Activated CD4-positive, alpha-beta T cell treated with anti-CD3 and anti-CD28 coated beads, Interleukin-2, amount 50 U/mL, for 24 hours (primary cell): ENCODE measurements at places on chromosomes 16 and 17.
A peak's percentile ranks its signal among the peaks of the same experiment; 100 is the strongest.

DNA sequence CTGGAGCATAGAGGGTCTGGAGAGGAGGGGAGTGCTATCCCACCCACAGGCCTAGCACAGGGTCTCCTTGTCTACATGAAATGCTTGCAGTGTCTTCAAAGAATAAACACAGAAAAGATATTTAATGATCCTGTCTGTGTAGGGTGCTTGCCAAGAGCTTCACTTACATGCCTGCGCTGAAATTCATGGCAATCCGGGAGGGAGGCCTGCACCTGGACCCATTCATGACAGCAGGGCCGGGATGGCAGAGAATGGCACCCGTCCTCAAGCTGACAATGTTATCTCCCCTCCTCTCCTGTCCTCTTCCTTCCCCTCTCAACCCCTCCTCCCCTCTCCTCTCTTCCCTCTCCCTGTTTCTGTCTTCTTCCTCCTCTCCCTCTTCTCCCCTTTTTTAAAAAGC lies 2.1 kb downstream of the ADGRG3 start:
- DNase-seq: no peak

- no peak for DNase-seq
These were observed 18.3 kb downstream of the BCAS3 start for GRCh38 chr17:60695960-60696359.

- peak; percentile 64 for DNase-seq
These were observed 26.4 kb downstream of the USP10 start for GRCh38 chr16:84726079-84726668.

- DNase-seq: peak; percentile 46
These were observed 215.2 kb downstream of the ZFHX3 start for GRCh38 chr16:72832621-72833248.

DNA sequence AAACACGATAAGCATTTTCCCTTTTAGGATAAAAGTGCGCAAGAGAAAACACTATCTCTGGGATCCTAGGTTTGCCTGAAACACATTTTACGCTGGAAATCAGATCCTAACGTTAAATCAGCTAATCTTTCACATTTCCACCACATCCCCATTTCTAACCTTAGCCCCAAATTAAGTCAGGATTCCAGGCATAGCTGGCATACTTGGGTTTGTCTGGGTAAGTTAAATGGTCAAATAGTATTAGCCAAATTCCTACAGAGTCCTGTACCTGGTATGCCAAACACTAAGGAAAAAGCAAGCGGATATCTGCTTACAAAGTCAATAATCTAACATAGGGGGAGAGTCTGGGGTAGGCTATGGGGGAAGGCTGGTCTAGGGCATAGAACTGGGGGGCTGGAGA lies 557.4 kb upstream of the ZFHX3 start:
- no peak for DNase-seq

GRCh38 chr17:36980280-36980761 lies 31.6 kb downstream of the AATF start:
- DNase-seq: no peak

GRCh38 chr16:24381470-24382118 lies 125.5 kb downstream of the CACNG3 start:
- DNase-seq: no peak

DNA sequence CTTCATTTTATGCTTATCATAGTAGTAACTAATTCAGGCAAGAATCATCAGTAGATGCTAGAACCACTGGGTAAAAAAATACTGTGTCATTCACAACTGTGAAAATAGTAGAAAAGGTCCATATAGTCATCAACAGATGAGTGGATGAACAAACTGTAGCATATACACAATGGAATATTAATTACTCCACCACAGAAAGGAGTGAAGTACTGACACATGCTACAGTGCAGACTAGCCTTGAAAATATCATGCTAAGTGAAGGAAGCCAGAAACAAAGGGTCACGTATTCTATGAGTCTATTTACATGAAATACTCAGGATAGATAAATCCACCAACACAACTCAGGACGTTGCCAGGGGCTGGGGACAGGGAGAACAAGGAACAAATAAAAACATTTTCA lies 13.3 kb downstream of the USP22 start:
- DNase-seq: no peak

DNA sequence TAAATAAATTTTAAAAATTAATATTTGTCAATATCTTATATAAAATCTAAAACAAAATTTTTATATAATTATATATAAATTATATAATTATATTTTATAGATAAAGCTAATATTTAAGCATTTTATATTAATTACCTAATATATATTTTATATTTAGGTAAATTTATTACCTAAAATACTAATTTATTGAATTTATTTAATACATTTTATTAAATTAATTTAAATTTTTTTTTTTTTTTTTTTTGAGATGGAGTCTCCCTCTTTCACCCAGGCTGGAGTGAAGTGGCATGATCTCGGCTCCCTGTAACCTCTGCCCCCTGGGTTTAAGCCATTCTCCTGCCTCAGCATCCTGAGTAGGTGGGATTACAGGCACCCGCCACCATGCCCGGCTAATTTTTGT lies 22.4 kb downstream of the ATAD5 start:
- no peak for DNase-seq

GRCh38 chr17:50627782-50628601 lies 6.7 kb upstream of the ABCC3 start:
- DNase-seq: no peak

- DNase-seq: no peak
These were observed 23.6 kb downstream of the USP6 start for GRCh38 chr17:5139458-5139732.

DNA sequence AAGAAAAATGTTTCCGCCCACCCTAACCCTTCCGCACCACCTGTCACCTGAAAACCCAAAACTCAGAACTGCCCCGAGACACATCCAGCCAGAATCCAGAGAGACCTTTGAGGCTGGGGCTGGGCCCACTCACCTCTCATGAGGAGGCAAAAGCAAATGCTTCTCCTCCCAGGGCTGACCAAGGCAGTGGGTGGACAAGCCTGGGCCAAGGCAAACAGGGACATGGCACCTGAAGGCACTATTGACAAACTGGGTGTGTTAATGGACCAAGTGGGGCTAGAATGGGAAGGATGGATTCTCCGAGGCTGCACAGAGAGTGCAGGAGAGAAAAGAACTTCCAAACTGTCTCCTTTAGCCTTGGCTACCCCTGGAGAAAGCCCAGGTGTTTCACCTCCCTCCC lies 54.4 kb downstream of the SOX9 start:
- no peak for DNase-seq

DNA sequence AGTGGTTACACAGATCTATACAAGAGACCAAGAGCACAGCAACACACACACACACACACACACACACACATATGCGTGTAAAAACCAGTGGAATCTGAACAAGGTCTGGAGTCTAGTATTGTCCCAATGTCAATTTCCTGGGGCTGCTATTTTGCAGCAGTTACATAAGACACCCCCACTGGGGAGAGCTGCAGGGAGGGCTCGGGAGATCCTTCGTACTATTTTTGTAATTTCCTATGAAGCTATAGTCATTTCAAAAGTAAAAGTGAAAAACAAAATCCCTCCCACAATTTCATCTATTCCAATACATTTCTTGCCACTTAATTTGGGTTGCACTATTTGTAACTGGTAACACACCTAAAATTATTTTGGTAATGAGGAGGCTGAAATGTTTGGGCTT lies 68.5 kb downstream of the C16orf95 start:
- no peak for DNase-seq

DNA sequence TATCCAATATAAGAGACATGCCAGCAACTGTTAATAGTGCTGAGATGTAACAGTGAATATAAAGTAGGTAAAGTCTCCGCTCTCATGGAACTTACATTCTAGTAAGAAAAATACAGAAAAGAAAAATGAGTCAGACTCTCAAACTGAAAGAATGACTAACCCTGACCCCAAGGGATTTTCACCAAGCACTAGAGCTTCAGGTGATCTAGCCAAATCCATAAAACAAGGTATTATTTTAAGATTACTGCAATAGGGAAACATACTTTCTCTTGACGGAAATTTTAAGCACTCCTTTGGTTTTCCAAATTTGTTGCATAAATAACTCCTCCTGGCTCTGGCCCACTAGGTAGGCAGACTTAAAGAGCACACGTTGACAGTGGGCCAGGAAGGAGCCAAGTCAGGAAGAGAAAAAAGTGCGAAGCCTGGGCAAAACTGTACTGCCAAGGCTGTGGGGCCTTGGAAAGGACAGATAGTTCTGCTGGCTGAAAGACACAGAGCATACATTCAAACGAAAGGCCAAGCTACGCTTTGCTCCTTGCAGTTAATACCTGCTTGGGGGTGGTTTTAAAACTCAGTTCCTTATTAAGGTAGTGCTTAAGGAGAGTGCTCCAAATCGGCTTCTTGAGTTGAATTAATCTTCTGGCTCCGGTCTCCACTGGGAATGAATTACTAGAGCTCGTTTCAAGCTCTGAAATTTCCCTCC lies 1.4 kb downstream of the GOT2 start:
- no peak for DNase-seq

DNA sequence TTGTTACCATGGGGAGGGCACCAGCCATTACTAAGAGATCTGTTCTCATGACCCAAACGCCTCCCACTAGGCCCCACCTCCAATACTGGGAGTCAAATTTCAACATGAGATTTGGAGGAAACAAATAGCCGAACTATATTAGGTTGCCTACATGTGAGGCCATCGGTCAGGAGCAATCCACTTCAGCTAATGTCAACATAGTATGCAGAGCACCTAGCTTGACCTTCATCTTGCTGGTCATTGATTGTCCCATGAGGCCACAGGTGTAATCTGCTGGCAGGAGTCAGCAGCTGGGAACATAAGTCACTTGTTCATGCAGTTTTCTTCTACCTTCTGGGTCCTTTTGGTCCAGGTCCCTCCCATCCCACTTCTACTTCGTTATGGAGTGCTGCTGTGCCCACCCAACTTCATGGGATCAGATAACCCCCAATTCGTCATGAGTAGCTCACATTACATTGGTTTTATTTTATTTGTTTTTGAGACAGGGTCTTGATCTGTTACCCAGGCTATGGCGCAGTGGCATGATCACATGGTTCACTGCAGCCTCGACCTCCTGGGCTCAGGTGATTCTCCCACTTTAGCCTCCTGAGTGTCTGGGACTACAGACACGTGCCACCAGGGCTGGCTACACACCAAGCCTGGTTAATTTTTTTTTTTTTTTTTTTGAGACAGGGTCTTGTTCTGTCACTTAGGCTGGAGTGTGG lies 5.9 kb upstream of the KPNA2 start:
- no peak for DNase-seq

GRCh38 chr17:66426397-66427033 lies 124.1 kb downstream of the PRKCA start:
- DNase-seq: peak; percentile 36

DNA sequence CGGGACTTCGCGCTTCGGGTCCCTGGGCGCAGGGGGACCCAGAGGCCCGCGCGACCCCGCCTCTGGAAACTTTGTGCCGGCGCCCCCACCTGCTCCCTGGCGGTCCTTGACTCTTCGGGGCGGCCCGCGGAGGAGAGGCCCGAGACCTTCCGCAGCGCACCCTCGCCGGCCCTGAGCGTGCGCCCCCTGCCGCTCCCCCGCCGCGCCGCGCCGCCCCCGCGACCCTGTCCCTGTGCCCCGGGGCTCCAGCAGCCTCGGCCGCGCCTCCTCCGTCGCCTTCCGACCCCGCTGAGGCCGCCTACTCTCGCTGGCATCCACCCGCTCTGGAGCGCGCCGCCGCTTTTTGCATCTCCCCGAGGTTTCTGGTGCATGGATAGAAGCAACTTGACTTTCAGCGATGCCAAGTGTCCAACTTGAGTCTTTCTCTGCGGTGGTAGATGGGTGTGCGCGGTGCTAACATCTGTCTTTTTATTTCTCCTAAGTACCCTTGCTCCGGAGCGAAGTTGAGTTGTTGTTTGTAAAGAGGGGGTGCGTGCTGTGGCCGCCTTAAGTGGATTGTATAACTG lies 414 bp downstream of the DUSP14 start:
- DNase-seq: peak; percentile 47

GRCh38 chr17:40248507-40248906 lies 29.4 kb downstream of the WIPF2 start:
- DNase-seq: no peak

- DNase-seq: no peak
These were observed 317.2 kb upstream of the ZFHX3 start for GRCh38 chr16:73365016-73365551.

DNA sequence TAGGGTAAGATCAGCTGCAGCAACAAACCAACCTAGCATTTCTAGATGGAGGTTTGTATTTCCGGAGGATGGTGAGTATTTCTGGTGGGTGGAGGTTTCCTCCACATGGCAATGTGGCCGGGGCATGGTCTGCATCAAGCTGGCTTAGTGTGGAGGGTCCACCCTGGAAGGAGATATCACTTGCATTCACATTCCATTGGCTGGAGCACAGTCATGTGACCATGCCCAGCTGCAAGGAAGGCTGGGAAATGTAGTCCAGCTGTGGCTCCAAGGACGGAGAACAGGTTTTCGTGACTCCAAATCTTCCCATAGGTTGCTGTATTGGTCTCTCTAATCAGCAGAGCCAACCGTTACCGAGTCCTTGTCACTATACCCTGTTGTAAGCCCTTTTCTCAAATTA lies 68.7 kb downstream of the RAI1 start:
- peak; percentile 17 for DNase-seq

GRCh38 chr16:74608944-74609343 lies 2.0 kb upstream of the GLG1 start:
- no peak for DNase-seq

DNA sequence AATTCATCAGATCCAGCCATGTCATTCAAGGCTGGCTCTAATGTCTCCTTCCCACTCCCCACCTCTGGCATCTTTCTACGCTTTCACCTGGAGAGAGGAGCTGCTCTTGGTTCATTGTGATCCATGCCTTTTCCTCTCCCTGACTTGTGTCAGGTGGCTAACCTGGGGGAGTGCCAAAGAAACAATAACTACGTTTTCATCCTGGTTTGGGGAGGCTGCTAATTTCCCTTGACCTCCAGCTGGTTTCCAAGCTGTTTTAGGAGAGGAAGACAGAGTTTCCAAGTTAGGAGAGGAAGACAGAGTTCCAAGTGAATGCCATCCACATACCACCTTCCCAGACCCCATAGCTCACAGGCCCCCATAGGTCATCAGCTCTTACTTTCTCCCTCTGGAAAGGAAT lies 40.0 kb upstream of the HLF start:
- no peak for DNase-seq
